Fibroblast of the aortic adventitia (primary cell): ENCODE measurements at places on chromosomes 16 and 17.

GRCh38 chr17:50523208-50523607 is 9.3 kb upstream of the EPN3 start:
- DNase-seq, result no peak

DNA sequence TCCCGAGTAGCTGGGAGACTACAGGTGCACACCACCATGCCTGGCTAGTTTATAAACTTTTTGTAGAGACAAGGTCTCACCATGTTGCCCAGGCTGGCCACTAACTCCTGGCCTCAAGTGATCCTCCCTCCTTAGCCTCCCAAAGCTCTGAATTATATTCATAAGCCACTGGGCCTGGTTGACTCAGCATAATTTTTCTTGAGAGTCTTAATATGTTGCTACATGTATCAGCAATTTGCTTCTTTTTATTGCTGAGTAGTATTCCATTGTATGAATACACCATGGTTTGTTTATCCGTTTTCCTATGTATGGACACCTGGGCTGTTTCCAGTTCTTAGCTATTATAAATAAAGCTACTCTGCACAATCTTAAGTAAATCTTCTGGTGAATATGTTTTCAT is 42.4 kb upstream of the NSRP1 start:
- no peak for DNase-seq

DNA sequence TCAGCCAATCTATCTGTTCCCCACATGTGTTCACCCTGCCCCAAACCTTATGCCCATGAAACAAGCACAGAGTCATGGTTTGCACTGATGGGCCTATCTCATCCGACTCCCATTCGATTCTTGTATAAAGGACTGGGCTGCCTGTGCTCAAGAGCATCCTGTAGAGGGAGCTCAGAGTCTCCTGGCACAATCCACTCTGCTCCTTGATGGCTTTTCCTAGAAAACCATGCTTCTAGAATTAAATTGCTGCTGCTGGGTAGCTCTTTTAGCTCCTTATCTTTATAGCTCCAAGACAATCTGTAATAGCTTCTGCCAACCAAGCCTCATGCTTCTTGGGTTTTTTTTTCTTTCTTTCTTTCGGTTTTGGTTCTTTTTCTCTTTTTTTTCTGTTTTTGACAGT is 9.7 kb downstream of the ZNF19 start:
- peak; percentile 33 for DNase-seq

DNA sequence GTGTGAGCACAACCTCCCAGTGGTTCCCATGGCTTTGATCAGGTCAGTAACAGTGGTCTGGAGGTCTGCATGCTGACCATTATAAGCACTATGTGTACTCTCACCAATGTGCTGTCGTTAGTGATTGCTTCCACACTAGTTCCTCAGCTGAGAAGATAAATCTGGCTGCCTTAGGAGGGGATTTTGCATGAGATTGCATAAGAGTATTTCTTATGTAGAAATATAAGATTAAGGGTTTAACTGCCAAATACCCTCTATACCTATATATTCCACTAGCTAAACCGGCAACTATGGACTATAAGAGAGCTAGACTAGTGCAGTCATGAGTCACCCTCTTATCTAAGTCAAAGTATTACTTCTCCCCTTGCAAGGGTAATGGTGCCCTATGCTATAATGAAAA is 580.2 kb downstream of the CDH11 start:
- no peak for DNase-seq

DNA sequence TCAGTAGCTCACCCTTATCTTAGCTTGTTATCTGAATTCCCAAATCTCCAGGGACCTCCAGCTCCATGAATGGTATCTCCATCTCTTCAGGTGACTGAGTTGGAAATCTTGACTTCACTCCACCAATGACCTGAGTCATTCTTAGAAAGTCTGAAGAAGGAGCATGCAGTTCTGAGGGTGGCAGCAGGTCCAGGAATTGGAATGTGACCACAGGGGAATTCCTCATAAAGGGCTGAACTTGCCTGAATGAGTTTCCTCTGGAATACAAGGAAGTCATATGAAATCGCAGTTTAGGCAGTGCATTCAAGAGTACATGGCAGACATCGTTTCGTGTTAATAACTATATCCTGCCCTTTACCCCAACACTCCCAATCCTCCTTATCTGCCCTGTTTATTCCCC is 12.5 kb upstream of the PYY start:
- no peak for DNase-seq

- DNase-seq, result no peak
These were observed 42.5 kb upstream of the BCO1 start for GRCh38 chr16:81195885-81196534.

DNA sequence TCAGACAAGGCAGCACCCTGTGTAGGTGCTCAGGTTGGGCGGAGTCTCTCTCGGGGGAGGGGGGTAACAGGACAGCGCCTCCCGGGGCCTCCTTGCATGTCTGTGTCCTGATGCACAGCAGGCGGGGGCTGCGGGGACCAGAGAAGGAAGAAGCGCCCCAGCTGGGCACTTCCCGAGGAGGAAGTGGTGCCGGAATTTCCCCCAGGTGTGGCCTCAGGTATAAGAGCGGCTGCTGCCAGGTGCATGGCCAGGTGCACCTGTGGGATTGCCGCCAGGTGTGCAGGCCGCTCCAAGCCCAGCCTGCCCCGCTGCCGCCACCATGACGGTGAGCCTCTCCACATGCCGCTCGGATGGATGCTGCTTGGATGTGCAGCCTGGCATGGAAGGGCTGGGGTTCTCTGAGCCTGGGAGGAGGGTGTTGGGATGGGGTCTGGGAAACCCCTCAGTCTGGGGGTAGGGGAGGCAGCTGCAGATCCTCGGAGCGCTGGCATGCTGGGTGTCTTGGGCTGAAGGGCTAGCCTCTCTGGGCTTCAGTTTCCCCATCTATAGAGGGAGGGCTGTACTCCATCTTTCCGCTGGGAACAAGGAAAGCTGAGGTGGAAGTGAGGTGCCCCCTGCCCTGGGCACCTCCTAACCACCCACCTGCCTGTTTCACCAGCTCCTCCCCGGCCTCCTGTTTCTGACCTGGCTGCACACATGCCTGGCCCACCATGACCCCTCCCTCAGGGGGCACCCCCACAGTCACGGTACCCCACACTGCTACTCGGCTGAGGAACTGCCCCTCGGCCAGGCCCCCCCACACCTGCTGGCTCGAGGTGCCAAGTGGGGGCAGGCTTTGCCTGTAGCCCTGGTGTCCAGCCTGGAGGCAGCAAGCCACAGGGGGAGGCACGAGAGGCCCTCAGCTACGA is at the start of gene IL17C:
IL17C (plus strand) TSS at position 250 of the 908 bp plus-strand sequence; CDS start at position 320, 70 bp downstream.
- no peak for DNase-seq

DNA sequence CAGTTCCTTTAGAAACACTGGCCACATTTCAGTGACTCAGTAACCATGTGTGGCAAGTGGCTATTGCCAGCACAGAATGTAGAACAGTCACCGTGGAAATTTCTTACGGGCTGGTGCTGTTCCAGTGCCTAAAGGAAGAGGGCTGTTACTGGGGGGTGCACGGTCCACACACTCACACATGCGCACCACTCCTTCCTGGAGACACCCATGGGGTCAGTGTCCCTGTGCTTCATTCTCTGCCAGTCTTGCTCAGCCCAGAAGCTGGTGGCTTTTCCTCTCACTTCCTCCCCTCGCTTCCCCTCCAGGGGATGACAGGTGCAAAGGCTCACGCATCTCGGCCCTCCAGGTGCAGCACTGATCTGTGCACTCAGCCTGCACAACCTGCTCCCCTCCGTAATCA is 115.6 kb downstream of the CCDC182 start:
- no peak for DNase-seq

GRCh38 chr16:66054095-66054494 is 312.4 kb upstream of the CDH5 start:
- no peak for DNase-seq

- no peak for DNase-seq
These were observed 61.6 kb downstream of the HSD17B2 start for GRCh38 chr16:82096641-82097040.

GRCh38 chr16:61814726-61815347 is 221.4 kb downstream of the CDH8 start:
- no peak for DNase-seq

- no peak for DNase-seq
These were observed 54.4 kb upstream of the YPEL2 start for GRCh38 chr17:59277031-59277430.

DNA sequence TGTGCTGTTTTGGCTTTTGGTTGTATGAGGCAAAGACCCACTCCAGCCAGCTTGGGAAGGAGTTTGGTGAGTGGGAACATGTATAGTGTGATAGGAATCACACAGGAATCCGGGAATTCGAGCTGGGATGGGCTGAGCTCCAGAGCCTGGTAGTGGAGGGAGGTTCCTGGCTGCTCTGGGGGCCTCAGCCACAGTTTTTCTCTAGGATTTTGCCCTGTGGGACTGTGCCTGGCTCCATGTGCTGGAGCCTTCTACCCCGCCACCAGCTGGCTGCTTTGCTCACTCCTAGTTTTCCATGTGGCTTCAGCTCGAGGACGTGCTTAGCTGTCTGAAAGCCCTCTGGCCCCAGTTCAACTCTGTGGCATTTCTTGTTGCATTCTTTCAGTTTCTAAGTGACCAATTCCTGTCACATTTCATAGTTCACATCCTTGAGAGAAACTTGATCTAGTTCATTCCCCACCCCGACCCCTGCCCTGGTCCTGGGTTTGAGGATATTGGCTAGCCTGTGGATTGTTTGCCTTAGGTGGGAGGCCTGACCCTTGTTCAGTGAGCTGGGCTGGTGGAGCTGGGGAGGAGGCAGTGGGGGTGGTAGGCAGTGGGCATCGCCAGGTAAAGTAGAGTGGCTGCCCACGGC is 5.0 kb downstream of the SEC14L1 start:
- peak; percentile 75 for DNase-seq

GRCh38 chr16:51864575-51864974 is 682.4 kb downstream of the TOX3 start:
- DNase-seq, result no peak

GRCh38 chr16:54538276-54538675 is 251.7 kb upstream of the IRX3 start:
- peak; percentile 17 for DNase-seq

GRCh38 chr17:56203430-56203829 is 50.2 kb downstream of the ANKFN1 start:
- DNase-seq, result peak; percentile 13

- DNase-seq, result no peak
These were observed 8.0 kb upstream of the FASN start for GRCh38 chr17:82105882-82106687.

DNA sequence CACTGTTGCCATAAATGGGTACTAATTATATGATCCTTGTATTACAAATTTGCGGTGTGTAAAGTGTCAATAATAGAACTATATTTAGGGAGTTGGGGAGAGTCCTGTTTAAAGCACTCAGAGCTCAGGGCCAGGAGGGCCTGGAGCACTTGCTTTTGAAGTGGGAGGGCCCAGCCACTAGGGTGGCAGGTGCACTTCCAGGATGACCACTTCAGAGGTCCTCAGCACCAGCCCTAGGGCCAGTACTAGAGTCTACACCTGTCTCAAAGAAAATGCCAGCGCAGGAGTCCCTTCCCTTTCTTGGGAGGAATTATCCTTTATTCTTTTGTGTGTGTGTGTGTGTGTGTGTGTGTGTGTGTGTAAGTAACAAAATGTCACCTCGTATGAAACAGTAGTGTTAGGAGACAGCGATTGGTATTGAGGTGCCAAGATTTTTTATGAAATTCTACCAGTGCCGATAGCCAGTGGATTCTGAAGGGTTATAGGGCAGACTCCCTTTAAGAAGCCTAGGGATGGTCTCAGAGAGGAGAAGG is 31.9 kb downstream of the MYO18A start:
- no peak for DNase-seq

DNA sequence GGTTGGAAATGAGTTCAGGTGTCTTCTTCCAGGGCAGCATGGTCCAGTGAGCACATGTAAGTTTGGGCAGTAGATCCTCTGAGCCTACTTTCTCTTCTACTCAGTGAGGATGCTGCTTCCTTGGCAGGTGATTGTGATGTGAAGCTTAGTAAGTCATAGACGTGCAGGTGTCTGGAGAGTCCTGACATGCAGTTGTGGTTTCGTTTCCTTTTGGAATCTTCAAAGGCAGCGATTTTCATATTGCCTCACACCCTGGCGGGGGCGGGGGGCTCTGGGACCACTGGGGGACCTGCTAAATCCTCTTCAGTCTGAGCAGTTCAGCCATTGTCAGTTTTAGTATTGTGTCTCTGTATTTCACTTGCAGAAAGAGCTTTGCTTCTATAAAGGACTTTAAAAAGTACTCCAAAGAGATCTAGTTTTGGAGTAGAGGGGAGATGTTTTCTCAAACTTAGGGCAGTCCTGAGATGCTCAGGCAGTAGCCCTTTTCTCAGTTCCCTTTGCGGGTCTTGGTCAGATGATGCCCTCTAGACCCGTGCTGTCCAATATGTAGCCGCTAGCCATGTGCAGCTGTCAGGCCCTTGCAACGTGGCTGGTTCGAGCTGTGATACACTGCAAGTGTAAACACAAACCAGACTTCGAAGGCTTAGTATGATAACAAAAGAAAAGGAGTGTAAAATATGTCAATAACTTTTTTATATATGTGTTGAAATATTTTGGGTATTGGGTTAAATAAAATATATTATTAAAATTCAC is 4.0 kb upstream of the CDK5R1 start:
- no peak for DNase-seq

DNA sequence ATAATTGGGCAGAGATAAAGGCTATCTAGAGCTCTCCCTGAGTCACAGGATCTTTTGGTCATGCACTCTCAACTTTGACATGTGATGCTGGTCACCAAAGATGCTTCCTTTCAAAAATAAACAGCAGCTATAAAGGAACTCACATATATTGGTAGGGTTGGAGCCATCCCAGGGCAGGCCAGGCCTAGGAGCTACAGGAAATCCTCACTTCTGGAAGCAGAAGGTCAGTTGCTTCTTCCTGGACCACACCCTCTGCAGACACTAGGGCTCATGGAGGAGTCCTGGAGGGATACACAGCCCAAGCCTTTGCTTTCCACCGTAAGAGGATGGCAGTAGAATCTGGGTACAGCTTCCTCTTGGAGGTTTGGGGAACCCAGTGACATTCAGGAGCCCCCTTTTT is 24.6 kb downstream of the SOST start:
- no peak for DNase-seq

DNA sequence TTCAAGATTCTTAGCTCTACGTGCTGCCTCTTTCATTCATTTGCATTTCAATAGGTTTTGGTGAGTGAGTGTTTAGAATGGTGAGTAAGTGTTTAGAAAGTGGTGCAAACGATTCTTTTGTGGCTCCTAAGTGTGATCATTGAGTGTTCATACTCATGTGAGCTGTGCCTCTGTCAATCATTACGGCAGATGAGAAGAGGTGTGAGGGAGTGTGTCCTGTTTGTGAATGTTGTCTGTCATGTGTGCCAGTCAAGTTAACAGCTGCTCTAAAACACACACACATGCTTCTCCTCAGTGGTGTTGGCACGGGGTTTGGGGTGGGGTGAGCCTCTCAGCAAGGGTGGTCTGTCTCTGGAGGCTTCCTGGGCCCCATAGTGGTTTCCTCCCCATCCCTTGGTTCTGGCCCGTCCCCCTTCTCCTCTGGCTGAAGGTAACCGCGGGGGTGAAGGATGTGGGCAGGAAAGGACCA is 11.4 kb downstream of the MYL4 start:
- no peak for DNase-seq

- no peak for DNase-seq
These were observed 113.6 kb downstream of the SNX29 start for GRCh38 chr16:12090151-12090530.

DNA sequence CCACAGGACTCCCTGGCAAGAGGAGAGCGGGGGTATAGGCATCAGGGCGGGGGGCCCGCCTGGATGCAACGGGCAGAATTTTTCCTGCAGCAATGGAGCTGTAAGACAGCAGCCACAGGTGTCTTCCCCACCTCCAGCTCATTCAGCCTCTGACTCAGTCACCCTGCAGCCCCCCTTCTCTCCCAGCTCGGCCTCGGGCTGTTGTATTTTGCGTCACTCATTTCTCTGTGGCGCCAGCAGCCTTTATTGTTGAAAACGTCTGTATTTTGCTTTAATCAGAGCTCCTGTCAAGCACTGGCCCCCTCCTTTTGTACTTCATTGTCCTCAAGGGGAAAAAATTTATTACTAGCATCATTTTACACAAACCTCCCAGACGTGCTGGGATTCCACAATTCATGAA is 117.7 kb downstream of the WSCD1 start:
- DNase-seq, result no peak
